ENCODE measurements at places on chromosomes 6 and 20. TPM values are rescaled to one million over a fixed set of nuclear protein-coding genes. Genes with fewer than 3 reads are reported as not detected.

The GPLD1 gene
- total RNA-seq: 0.32 TPM

The OR2J3 gene
- total RNA-seq: not detected

The CST4 gene
- not detected for total RNA-seq

The FAM184A gene
- 0.18 TPM for total RNA-seq

The LINC00237 gene
- total RNA-seq: not detected

The RAD21L1 gene
- total RNA-seq: 0.59 TPM

The PROKR2 gene
- not detected for total RNA-seq

The SMPDL3A gene
- total RNA-seq: 24.1 TPM

The WFDC12 gene
- not detected for total RNA-seq

The SKIC2 gene
- 63.7 TPM for total RNA-seq
